Dermis lymphatic vessel endothelial cell (primary cell): ENCODE measurements at places on chromosomes 5 and 9. TPM values are rescaled to one million over a fixed set of nuclear protein-coding genes. Genes with fewer than 3 reads are reported as not detected.

Gene ARID3C
- under 0.01 and 0.09 TPM in 2 replicates for total RNA-seq

Gene PFN3
- total RNA-seq = not detected in 2 replicates

Gene SLC34A3
- not detected in 2 replicates for total RNA-seq

Gene IL9
- total RNA-seq = not detected in 2 replicates

Gene SLC1A1
- 2.2 and 4.4 TPM in 2 replicates for total RNA-seq

Gene SMIM33
- not detected in 2 replicates for total RNA-seq

Gene DDX4
- total RNA-seq = not detected in 2 replicates

Gene FBP2
- total RNA-seq = not detected in 2 replicates

Gene MYOZ3
- 0.33 and 0.34 TPM in 2 replicates for total RNA-seq

Gene BAAT
- under 0.01 TPM in 1 of 2 replicates, not detected in the other for total RNA-seq

Gene GFPT2
- total RNA-seq = 0.34 and 1.2 TPM in 2 replicates

Gene ANGPTL2
- total RNA-seq = 7.8 and 21.5 TPM in 2 replicates

Gene FIBCD1
- not detected in 2 replicates for total RNA-seq

Gene SV2C
- under 0.01 TPM in 2 replicates for total RNA-seq

Gene TGFBI
- total RNA-seq = 1.9 and 19.0 TPM in 2 replicates

Gene CCNJL
- 4.0 and 6.6 TPM in 2 replicates for total RNA-seq

Gene ARL15
- total RNA-seq = 94.4 and 162 TPM in 2 replicates

Gene FBLL1
- 0.43 and 0.98 TPM in 2 replicates for total RNA-seq

Gene MAMDC2
- 0.09 and 0.22 TPM in 2 replicates for total RNA-seq

Gene CATSPER3
- under 0.01 and 0.17 TPM in 2 replicates for total RNA-seq

Gene TNFSF8
- total RNA-seq = not detected in 2 replicates

Gene NRG2
- total RNA-seq = 0.11 and 0.34 TPM in 2 replicates

Gene ANKRD33B
- total RNA-seq = 1.9 and 2.0 TPM in 2 replicates

Gene EFCAB9
- not detected in 2 replicates for total RNA-seq

Gene ZCCHC9
- 13.9 and 19.9 TPM in 2 replicates for total RNA-seq

Gene ZBTB5
- 12.0 and 13.5 TPM in 2 replicates for total RNA-seq

Gene EIF4E1B
- not detected in 2 replicates for total RNA-seq

Gene CA9
- total RNA-seq = 0.09 TPM in 1 of 2 replicates, not detected in the other

Gene FCHO2
- total RNA-seq = 35.2 and 37.9 TPM in 2 replicates

Gene ANKRD20A1
- total RNA-seq = 1.8 and 2.5 TPM in 2 replicates

Gene PCDHB3
- 0.22 and 0.69 TPM in 2 replicates for total RNA-seq

Gene ZNF169
- total RNA-seq = 2.1 and 3.1 TPM in 2 replicates

Gene IFNB1
- not detected in 2 replicates for total RNA-seq

Gene HARS1
- 39.4 and 52.8 TPM in 2 replicates for total RNA-seq

Gene WDR38
- not detected in 2 replicates for total RNA-seq

Gene HK3
- total RNA-seq = under 0.01 TPM in 1 of 2 replicates, not detected in the other

Gene LCN6
- total RNA-seq = not detected in 2 replicates

Gene PLCXD3
- total RNA-seq = 0.17 TPM in 1 of 2 replicates, not detected in the other
